ENCODE measurements at places on chromosomes 5 and 9.

- no peak for DNase-seq
Observed at GRCh38 chr9:71646131-71646530, 122.2 kb downstream of the CEMIP2 start.

GRCh38 chr5:139947727-139948126, 95.4 kb downstream of the NRG2 start:
- no peak for DNase-seq

GRCh38 chr5:57085306-57086081, 88.4 kb upstream of the GPBP1 start:
- DNase-seq, result no peak

DNA sequence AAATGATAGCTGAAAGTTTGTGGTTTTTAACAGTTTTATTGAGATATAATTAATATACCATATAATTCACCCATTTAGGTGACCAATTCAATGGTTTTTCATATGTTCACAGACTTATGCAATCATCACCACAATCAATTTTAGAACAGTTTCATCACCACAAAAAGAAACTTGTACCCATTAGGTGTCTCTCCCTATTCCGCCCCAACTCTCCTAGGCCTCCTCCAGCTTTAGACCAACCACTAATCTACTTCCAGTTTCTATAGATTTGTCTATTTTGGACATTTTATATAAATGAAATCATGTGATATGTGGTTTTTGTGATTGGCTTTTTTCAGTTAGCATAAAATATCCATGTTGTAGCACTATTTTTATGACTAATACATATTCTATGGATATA, 38.6 kb downstream of the YTHDC2 start:
- DNase-seq, result no peak

- peak; percentile 41 for DNase-seq
Observed at GRCh38 chr5:90529939-90530677, 724 bp upstream of the LYSMD3 start.

- no peak for DNase-seq
Observed at GRCh38 chr5:156444753-156445291, 117.9 kb downstream of the SGCD start.

GRCh38 chr5:79685627-79686026, 4.0 kb upstream of the CMYA5 start:
- no peak for DNase-seq

- no peak for DNase-seq
Observed at GRCh38 chr5:171721464-171721863, 64.2 kb upstream of the SMIM23 start.

- DNase-seq, result no peak
Observed at GRCh38 chr5:91670122-91670521, 287.0 kb upstream of the ARRDC3 start.

DNA sequence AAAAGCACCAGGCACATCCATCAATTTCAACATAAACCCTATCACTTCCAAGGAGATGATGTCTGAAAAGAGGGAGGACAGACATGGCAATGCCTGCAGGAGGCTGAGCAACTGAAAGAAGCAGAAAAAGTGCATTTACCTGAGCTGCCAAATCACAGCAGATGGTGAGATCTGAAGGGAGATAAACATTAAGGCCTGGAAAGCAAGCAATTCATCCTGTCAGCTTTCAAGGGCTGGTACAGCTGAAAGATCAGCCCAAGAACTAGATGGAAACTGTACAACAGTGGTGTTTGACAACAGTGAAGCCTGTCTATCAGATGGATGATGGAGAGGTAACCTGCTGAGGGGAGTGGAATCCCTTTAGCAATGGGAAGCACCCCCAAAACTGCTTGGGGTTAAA, 433.2 kb upstream of the ZNF608 start:
- DNase-seq, result no peak

DNA sequence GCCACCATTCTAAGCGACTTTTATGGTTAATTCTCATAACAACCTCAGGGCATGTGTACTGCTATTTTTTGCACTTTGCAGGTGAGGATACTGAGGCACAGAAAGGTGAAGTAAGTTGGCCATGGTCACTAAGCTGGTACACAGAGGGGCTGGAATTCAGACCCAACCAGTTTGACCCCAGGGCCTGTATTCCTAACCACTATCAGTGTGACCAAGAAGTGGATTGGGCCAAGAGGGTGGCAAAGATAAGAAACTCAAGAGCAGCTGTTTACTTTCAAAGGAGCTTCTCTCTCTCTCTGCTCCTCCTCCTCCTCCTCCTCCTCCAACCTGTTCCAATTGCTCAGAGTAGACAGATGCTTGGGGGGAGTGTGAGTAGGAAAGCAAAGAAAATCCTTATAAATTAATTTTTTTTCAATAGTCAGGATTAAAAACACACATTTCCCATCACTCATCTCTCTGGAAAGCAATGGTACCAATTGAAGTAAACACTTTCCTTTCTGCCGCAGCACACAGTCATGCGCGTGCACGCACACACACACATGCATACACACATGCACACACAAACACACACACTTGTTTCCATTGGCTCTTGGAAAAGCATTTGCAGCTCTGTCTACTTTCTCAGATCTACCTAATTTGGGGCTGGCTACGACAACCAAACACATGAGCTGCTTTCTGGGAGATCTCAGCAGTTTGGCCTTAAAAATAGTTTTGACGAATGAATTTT, 736.7 kb upstream of the WWC1 start:
- DNase-seq, result no peak

DNA sequence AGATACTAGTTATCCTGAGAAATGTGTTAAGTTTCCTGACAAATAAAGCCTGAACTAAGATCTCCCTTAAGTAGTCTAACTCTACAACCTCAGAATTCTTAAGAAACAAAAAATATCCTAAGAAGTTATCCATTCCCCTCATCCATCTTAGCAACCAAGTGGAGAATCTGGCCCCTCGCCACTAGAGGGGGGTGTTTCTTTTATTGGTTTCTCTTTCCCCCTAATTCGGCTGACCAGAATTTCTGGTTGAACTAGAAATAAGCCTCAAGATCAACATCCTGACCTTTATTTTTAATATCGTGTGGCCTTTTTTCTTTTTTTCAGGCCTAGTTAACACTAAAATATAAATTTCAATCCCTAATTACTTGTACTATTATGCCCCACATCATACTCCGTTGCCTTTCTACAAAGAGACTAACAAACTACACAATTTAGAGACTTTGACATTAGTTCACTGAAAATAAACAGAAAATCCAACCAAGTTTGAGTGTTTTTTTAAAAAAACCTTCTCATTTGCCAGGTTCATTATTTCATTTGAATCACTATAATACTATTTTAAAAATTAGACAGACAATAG, 14.3 kb upstream of the NR4A3 start:
- peak; percentile 39 for DNase-seq

DNA sequence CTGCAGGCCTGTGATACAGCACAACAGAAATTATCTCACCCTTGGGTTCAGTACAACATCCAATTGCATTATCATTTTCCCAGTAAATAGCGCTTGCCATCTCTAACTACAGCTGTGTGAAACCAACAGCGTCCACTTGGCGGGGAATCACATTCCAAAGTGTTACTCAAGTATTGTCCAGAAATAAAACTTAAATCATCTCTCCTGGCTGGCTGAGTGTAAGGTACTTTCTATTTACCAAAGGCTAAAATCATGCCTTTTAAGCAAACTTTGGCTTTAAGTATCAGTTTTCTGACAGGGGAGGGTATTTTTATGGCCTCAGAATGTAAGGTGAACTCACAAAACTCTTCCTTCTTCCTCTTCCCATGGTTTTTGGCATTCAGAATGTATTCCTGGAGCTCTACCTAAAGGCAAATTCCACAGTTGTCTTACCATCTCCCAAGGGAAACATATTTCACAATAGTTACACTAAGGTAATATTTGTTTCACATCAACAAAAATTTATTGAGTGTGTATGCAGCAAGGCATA, 205.6 kb upstream of the MPDZ start:
- no peak for DNase-seq

- DNase-seq, result no peak
Observed at GRCh38 chr9:83403527-83404238, 134.5 kb downstream of the FRMD3 start.

DNA sequence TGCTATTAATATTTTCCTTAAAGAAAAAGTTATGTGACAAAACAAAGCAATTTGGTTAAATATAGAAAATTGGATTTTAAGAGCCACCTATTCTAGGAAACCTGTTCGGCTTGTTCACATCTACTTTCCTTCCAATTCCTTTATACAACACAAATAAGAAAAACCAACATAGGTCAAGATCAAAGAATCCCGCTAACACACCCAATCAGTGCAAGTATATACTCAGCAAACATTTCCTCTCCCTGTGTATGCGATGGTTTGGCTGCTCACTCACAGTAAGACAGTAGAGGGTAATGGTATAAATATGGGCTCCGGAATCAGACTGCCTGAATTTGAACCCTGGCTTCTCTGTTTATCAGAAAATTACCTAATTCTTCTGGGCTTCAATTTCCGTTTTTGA, 757.5 kb upstream of the ZNF608 start:
- DNase-seq, result no peak

DNA sequence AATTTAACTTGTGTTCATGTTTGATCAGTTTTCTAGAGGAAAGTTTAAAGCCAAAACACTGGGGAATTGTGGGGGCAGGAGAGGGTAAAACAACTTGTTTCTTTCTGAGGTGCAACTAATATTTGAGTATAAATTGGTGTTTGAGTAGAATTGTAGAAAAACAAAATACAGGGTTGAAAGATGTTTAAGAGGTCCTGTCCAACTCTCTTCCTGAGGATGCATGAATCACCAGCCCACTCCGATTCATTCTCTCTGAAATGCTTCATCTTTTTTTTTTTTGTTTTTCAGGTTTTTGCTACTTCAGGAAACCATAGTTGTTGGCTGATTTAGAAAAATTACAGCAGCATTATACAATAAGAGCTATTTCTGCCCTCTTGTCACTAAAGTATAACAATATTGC, 42.4 kb upstream of the TMC1 start:
- no peak for DNase-seq

DNA sequence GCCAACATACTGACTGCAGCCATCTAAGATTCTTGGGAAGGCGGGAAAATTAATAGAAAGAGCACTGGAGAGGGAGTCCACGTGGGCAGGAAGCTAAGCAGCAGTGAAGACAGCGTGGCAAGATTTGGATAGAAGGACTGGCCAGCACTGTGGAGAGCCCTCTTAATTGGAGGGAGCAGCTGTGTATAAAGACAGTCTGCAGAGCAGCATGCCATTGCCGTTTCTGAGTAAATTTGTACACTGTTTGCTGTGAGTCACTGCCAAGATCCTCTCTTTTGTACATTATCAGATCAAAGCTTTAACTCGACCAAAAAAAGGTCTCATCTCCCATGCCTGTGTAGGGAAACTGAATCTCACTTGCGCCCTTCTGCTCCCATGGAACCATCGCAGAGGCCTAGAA, 45.3 kb downstream of the INSYN2B start:
- no peak for DNase-seq

- DNase-seq, result no peak
Observed at GRCh38 chr9:92455217-92455616, 27.1 kb downstream of the ASPN start.

- no peak for DNase-seq
Observed at GRCh38 chr9:73611032-73611431, 459.4 kb downstream of the ANXA1 start.

DNA sequence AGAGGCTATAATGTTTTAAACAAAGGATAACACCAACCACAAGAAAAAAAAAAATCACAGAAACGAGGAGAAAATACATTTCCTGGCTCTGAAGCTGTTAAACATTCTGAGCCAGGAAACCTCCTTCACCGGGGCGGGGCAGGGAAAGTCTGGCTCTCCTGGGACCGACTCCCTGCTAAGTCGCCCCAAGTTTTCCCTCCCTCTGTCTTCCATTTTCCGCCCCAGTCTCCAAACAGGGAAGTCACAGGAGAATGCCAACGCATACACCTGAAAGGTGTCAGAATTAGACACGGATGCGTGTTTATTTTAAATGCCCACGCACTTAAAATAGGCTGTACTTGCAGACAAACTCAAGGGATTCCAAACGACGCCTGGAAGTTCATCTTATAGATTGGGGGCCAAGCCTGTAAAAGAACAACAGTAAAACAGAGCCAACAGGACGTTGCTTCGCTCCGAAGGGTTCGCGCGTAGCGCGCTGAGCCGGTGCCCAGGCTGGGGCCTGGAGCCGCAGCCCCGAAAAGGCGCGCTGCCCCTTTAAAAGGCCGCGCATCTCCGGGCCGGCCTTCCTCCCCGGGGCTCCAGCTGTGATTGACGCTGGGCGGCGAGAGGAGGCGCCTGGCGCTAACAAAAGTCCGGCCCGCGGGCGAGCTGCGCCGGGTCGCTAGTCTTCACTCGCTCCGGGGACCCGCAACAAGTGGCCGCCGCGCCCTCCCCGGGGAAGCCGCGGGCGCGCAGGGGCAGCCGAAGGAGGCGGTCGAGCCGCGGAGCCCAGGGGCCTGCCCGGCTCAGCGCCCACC, at the start of gene FBXL7:
FBXL7 (plus strand) TSS at position 653 of the 797 bp plus-strand sequence.
- no peak for DNase-seq

GRCh38 chr5:149094996-149095395, 32.1 kb upstream of the SH3TC2 start:
- DNase-seq, result no peak

DNA sequence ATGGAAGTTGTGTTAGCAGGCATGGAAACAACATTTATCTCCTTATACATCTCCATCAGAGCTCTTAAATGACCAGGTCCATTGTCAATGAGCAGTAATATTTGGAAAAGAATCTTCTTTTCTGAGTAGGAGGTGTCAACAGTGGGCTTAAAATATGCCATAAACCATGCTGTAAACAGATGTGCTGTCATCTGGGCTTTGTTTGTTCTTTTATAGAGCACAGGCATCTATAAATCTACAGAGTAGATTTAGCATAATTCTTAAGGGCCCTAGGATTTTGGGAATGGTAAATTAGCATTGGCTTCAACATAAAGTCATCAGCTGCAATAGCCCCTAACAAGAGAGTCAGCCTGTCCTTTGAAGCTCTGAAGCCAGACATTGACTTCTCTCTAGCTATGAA, 7.7 kb upstream of the HRCT1 start:
- no peak for DNase-seq

DNA sequence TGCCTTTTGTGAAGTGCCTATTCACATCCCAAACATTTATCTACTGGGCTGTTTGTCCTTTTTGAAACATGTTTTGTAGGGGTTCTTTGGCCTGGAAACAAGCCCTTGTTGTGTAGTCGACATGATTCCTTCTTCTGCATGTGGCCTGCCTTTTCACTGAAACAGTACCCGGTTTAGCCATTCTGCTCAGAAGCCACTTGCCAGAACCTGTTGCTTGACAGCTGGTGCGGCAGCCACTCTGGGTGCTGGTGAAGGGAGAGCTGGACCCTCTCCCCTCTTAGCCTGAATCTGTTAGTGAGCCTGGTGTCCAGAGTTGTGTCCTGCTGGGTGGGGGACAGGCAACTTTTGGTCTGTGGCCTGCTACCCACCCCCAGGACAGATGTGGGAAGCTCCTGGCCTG, 128.8 kb upstream of the CACNA1B start:
- DNase-seq, result no peak

- no peak for DNase-seq
Observed at GRCh38 chr9:28620011-28620410, 1046.7 kb upstream of the C9orf72 start.

- no peak for DNase-seq
Observed at GRCh38 chr9:91239367-91240111, 122.2 kb downstream of the AUH start.

DNA sequence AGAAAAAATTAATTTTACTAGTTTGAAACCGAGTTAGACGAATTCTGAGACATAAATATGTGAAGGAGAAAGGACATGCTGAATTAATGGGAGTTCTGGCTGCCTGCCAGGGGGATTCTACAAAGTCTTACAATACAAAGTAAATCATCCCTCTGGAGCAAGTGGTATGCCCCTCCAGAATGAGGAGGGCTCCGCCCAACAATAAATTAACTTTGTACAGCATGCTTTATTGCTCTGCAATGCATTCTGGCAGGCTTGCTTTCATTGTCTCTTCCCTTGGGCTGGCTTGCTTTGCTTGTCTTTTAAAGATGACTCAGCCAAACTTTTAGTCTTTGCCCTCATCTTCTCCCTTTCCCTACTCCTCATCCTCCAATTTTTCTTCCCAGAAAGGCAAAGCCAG, 11.7 kb upstream of the PCDHB1 start:
- no peak for DNase-seq

All from activated T-helper 9 cell treated with anti-CD3 and anti-CD28 coated beads, Interleukin-2, amount 50 U/mL, for 16 hours (primary cell).